Activated naive CD8-positive, alpha-beta T cell treated with anti-CD3 and anti-CD28 coated beads for 36 hours (primary cell): ENCODE measurements at places on chromosomes 3 and 15. TPM values are rescaled to one million over a fixed set of nuclear protein-coding genes. Genes with fewer than 3 reads are reported as not detected.

The COPB2 gene
- total RNA-seq = 86.6 TPM

The VGLL3 gene
- total RNA-seq = not detected

The HYAL1 gene
- 0.35 TPM for total RNA-seq

The ZNF385D gene
- not detected for total RNA-seq

The HYAL3 gene
- total RNA-seq = 6.8 TPM

The TMC3 gene
- not detected for total RNA-seq

The FSD2 gene
- not detected for total RNA-seq

The RSRC1 gene
- 37.1 TPM for total RNA-seq

The C3orf33 gene
- total RNA-seq = 2.5 TPM

The RTP1 gene
- total RNA-seq = not detected

The FLNB gene
- total RNA-seq = 23.2 TPM

The INAFM2 gene
- 13.5 TPM for total RNA-seq

The GATM gene
- total RNA-seq = 4.9 TPM

The GJD2 gene
- total RNA-seq = not detected

The CGNL1 gene
- total RNA-seq = not detected

GRCh38 chr3:196938124-196938523 lies 4.2 kb downstream of the NCBP2 start:
- no peak for DNase-seq

GRCh38 chr3:71129611-71130431 lies 453.7 kb downstream of the FOXP1 start:
- DNase-seq = no peak

- no peak for DNase-seq
Observed at GRCh38 chr3:162764808-162765071, 1268.1 kb downstream of the OTOL1 start.

- DNase-seq = no peak
Observed at GRCh38 chr3:115676336-115676735, 53.0 kb downstream of the GAP43 start.

- no peak for DNase-seq
Observed at GRCh38 chr3:126891141-126891540, 91.8 kb upstream of the PLXNA1 start.

DNA sequence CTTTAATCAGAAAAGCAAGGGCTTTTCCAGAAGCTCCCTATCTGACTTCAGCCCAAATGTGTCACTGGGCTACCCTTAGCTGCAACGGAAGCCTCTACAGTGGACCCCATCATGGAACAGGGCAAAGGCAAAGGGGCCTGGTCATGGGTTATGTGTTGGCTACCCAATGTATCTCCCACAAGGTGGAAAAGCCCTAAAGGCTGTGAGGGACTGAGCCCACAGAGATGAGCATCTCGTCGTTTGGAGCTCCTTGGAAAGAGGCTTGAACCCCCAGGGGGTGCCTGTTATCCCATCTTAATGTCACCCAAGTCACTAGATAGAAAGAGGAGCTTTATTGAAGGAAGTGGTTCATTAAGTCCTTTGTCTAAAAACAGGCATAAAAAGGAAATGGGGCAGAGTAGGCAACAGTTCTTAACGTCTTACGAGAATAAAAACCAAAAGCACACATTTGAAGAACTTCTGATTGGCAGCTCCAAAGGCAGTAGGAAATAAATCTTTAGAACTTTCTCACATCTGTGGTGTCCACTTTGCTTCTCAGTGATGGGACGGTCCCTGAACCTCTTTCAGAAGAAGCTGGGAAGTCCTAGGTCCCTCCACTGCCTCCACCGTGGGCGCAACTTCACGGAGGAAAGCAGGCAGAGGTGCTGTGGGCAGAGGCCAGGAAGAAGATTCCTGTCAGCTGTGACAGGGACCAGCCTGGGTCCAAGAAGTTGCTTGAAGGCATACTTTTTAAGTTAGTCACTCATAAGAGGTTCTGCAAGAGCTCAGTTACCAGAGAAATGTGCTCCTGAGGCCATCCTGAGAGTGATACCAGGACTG lies 93.7 kb downstream of the MYLK start:
- no peak for DNase-seq

DNA sequence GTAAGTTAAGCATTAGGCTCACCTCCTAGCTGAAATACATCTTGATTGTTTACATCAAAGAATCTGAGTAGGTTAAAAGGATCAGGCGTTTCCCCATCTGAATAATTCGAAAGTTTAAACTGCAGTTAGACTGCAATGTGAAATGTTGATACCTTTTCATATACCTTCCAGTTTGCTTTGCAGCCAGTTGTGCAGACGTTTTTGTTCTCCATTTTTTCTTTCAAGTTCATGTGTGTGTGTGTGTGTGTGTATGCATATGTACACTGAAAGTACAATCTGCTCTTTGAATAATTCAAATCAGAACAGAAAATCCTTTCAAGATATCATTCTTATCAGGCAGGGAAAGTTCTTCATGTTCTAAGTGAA lies 2.9 kb downstream of the ITPR1 start:
- DNase-seq = no peak

DNA sequence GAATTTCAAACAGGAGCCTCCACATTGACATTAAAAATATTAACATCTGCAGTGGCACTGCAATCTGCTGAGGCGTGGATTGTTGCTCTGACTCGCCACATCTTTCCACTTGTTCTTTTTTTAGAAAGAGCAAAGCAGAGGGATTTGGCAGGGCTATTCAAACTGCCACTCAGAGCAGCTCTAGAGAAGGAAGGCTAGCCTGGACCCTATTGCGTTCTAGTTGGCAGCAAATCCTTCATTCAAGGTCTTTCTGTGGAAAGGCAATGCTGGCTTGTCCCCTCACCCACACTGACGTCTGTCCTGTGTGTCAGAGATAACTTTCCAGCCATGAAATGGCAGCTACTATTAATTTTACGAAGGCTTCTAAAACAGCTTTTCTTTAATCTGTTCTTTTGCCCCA lies 483.2 kb upstream of the SGO1 start:
- DNase-seq = no peak

- DNase-seq = no peak
Observed at GRCh38 chr3:137766041-137766875, 2.1 kb downstream of the SOX14 start.

GRCh38 chr3:112804021-112804420 lies 42.6 kb downstream of the CD200R1L start:
- DNase-seq = no peak

- no peak for DNase-seq
Observed at GRCh38 chr3:123750659-123751420, 133.3 kb downstream of the MYLK start.

DNA sequence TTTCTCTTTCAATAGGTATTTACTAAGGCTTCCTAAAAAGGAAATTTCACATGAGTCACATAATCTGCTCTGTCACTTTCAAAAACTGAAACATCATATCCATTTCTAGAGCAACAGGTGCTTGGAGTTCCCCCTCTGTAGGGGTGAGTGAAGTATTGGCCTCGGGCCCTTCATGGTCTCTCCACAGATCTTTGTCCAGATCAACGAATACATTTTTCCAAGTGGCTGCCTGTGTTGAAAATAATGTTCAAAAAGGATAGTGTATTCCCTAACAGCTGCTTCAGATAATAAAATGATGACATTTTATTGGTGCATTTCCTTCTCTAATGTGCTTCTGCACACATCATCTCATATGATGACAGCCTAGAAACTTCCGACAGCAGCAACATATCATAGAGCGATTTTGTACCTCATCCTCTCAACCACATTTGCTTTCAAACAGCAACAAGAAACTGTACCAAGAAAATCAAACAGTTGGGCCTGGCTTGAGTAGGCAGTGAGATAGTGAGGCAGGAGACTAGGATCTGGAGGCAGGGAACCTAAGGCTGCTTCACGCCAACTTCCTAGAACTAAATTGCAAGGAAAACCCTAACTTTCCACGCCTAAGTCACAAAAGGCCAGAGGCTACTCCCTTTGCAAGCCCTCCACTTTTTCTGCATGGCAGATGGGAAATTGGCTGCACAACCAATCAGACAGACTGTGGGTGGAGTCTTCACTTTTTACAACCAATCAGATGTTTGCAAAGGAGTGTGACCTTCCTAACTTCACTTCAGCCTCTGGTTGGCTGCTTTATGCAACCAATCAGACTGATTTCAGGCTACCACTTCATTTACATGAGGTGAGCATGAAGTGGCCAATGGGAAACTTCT lies 340.2 kb downstream of the LRRC3B start:
- DNase-seq = no peak

DNA sequence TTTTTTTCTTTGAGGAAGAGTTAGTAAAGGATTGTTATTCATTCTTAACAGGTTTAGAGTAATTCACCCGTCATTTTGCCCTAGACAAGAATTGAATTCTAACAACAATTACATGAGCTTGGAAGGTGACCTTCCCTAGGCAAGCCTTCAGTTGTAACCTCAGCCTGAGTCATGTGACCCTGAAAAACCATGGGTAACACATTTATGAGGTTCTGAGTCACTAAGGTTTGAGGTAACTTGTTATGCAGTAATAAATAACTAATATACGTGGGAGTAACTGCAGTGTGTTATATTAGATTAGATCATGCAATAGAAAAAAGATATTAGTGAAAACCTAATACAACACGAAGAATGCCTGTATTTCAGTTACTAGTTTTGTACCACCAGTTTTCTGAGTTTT lies 237.6 kb upstream of the NDN start:
- DNase-seq = no peak

DNA sequence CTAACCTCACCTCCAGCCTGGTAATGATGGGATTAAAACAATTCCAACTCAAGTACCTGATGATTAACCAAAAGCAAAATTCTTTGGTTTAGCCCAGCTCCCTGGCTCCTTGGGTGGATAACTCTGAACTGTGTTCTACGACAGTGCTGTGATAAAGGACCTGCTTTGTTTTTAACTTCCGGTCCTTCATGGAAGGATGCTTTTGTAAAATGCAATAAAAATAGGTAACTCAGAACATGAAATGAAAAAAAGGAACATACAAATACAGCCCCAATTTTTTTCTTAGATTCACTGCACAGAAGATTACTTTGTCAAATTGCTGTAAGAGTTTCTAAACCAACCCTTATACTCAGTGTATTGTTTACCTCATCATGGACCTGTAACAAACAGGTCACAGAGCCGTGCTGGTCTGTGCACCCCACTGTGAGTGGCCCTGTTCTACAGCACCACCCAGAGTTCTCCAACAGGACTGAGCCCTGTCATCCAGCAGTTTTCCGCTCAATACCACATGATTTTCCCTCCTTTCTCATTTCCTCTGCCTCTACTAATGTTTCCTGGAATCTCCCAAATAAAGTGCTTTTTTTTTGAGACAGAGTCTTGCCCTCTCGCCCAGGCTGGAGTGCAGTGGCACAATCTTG lies 4.9 kb upstream of the PCYT1A start:
- no peak for DNase-seq

GRCh38 chr3:187131981-187132380 lies 7.3 kb downstream of the RPL39L start:
- no peak for DNase-seq

- no peak for DNase-seq
Observed at GRCh38 chr3:152123457-152123856, 145.3 kb upstream of the MBNL1 start.

GRCh38 chr3:65433480-65433879 lies 605.2 kb downstream of the MAGI1 start:
- no peak for DNase-seq

DNA sequence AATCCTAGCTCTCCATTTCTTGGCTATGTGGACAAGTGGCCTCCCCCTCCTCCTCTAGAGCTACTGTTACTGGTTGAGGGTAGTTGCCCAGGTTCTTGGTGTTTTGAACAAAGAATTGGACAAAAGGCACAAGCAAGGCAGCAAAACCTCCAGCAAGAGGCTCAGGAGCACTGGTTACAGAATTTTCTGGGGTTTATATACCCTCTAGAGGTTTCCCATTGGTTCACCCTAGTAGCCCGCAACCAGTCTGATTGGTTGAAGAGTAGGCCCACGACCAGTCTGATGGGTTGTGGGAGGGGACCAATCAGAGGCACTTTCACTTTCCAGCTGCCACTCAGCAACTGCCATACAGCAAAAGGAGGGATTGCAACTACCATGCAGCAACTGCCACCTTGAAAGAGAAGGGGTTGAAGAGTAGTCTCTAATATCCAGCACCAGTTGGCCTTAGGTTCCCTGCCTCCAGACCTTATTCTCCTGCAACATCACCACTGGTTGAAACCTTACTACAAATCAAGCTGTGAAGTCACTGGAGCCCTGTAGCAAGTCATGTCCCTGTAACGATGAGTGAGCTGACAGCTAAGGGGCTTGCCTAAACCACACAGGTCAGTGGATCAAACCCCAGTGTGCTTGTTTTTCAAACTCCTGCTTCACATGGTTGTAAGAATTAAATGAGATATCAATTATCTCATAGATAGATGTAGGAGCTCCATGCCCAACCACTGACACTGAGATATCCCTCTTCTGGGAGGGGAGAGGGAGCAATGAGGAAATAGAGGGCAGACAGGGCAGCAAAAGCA lies 2.9 kb upstream of the C15orf39 start:
- DNase-seq = peak; percentile 37

DNA sequence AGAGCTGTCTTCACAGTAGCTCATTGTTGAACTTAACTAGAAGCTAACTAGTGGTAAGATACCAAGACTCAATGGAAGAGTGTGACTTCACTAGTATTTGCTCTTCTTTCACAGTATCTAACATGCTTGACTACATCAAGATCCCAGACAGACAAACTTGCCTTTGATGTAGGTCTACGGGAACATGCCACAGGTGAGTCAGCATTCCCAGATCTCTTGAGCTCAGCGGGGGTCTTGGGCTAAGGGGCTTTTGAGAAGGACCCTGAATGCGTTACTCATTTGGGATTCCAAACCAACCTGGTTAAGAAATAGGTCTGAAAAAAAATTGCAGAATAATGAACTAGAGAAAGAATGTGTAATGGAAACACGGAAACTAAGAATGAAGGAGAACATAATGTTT lies 222.4 kb downstream of the RYR3 start:
- no peak for DNase-seq

- DNase-seq = no peak
Observed at GRCh38 chr3:151871639-151872468, 1.6 kb upstream of the SUCNR1 start.

- DNase-seq = no peak
Observed at GRCh38 chr3:107987036-107987939, 103.5 kb downstream of the CD47 start.

DNA sequence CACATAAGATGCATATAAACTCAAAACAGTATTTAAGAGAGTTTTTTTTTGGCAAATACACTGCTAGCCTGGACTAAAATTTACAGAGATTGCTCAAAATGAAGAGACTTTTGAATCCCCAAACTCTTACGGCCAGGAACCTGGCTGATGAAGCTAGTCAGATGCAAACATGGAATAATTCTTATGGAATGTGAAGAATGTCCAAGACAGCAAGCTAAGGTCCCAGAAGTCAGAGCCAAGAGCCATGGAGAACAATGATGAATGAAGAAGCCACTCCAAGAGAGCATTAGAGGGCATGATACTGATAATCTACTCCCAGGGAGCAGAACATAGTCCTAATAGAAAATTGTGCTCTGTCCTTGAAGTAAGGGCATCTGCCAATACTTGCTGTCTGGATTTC lies 705.5 kb downstream of the DIPK2A start:
- no peak for DNase-seq
